Heart right ventricle (tissue), 16 donors: ENCODE measurements at places on chromosomes 2 and 18. TPM values are rescaled to one million over a fixed set of nuclear protein-coding genes. Genes with fewer than 3 reads are reported as not detected.

DNA sequence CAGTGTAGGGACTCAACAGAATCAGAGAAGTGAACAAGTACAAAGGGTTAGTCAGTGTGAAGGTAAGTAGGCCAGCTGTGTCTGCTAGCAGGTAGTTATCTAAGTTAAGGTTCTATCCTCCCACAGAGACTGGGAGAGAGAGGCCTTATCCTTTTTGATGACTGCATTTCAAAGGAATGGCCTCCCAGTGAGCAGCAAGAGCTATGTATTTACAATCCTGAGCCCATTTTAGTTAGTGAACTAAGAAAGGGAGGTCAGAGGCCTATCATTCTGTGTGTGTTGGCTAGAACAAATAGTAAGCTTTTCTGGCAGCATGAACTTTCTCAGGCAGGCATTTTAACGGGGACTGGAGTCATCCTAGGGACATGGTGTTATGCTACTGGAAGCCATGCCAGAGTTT, 182.9 kb downstream of the VWC2L start:
- no peak for DNase-seq

DNA sequence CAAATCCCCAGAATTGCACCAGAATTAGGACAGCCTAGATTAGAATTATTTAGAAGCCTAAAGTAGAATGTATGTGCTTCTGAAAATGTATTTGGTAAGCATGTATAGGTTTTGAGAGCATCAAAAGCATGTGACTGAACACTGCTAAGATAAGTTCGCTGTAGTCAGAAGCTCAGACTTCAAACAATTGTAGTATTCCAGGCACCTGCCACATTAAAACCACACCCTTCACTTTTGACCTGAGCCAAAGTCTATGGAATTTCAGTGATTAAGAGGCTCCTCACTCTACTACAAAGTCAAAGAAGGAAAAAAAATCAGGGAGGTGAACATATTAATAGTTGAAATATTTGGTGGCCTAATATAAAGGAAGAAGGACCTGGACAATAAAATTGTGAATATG, 8.2 kb downstream of the KCNJ3 start:
- no peak for DNase-seq

DNA sequence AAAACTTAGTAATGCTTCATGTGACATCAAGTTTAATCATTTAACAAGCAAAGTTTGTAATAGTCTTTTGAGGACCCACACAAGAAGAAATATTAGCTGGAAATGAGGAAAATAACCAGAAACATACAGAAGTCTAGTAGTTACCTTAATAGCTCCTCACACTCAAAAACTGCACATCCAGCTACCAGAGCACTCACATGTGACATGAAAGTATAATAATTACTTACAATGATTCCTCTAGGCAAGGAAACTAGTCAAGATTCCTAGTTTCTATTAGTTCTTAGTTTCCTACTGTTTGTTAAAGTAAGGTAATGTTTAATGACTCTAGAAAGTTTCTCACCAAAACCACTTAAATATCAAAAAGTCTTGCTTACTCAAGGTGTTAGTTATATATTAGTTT, 335.8 kb downstream of the RAD51AP2 start:
- no peak for DNase-seq

GRCh38 chr2:237500681-237501424, 13.8 kb downstream of the MLPH start:
- DNase-seq: no peak

GRCh38 chr2:239475161-239476028, 74.6 kb upstream of the HDAC4 start:
- DNase-seq: no peak

Gene AGAP1
- 4.3 TPM for polyA plus RNA-seq

GRCh38 chr2:127911737-127912136, 26.0 kb upstream of the AMMECR1L start:
- DNase-seq: no peak

GRCh38 chr2:61597300-61598289, 59.4 kb upstream of the XPO1 start:
- no peak for DNase-seq

DNA sequence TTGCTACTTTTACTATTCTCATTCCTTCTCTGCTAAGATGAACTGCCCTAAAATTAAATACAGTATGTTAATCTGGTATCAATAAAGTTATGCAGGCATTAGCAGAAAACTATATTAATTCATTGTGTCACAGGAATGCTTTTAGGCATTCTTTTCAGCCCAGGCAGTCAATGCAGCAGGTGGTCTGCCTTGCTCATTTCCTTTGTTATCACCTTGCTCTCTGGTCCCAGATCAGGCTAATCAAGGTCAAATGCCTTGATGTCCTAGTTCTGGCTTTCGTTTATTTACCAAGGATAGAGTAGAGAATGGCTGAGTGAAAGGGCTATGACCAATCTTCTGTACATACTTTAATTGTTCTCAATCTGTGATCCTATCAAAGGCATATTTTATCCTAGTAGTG, 1023.6 kb downstream of the TMEM182 start:
- DNase-seq: no peak

Gene VSNL1
- polyA plus RNA-seq: 5.9 TPM

GRCh38 chr18:2148823-2149222, 422.5 kb downstream of the METTL4 start:
- no peak for DNase-seq

DNA sequence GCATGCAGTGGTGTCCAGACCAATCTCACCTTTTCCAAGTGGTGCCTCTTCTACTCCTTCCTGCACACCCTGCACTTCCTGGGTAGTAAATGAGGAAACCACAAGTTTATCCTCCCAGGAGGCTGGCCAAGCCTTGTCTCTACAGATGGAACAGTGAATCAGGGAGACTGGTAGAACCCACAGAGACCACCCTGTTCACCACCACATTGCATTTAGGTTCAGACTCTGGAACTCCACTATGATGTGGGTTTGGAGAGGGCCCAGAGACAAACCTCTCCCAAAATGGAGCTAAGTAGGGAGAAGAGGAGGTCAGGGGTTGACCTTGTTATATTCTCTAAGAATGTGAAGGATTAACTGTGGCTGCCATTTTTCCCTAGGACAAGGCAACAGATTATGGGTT, 102.8 kb upstream of the FZD7 start:
- no peak for DNase-seq
